ENCODE measurements at places on chromosomes 3 and 15.

- no peak for DNase-seq
Measured at GRCh38 chr3:133443649-133444422, 44.0 kb downstream of the BFSP2 start.

DNA sequence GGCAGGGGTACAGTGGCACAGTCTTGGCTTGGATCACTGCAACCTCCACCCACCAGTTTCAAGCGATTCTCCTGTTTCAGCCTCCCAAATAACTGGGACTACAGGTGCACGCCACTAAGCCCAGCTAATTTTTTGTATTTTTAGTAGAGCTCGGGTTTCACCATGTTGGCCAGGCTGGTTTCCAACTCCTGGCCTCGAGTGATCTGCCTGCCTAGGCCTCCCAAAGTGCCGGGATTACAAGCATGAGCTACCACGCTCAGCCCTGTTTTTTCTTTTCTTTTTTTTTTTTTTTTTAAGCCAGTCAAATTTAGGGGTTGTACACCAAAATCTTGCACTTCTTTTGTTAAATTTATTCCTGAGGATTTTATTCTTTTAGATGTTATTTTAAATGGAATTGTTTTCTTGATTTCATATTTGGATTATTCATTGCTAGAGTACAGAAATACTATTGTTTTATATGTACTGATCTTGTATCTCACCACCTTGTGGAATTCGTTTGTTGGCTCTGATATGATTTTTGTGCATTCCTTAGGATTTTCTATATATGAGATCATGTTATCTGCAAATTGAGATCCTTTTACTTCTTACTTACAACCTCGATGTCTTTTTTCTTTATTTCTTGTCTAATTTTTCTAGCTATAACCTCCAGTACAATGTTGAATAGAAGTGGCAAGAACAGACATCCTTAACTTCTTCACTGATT lies 65.6 kb downstream of the ZNF609 start:
- DNase-seq, result no peak

DNA sequence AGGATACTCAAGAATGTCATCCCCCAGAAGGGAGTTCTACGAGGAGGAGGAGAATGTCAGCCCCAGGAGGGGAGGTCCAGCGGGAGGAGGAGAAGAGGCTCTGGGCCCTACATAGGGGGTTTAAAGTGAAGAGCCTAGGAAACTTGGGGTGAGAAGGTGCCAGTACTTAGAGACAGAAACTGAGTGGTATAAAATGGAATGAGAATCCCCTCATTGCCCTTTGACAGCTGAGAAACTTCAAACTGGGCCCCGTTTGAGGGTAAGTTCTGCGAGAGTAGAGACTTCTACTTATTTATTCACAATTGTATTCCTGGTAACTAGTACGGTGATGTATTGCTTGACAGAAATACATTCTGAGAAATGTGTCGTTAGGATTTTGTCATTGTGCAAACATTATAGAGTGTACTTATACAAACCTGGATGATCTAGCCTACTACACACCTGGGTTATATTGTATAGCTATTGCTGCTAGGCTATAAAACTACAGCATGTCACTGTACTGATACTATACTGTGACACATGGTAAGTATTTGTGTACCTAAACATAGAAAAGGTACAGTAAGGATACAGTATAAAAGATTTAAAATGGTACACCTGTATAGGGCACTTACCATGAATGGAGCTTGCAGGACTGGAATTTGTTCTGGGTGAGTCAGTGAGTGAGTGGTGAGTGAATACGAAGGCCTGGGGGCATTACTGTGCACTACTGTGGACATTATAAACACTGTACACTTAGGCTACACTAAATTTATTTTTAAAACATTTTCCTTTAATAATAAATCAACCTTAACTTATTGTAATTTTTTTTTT lies 62.0 kb downstream of the TSC22D2 start:
- no peak for DNase-seq

DNA sequence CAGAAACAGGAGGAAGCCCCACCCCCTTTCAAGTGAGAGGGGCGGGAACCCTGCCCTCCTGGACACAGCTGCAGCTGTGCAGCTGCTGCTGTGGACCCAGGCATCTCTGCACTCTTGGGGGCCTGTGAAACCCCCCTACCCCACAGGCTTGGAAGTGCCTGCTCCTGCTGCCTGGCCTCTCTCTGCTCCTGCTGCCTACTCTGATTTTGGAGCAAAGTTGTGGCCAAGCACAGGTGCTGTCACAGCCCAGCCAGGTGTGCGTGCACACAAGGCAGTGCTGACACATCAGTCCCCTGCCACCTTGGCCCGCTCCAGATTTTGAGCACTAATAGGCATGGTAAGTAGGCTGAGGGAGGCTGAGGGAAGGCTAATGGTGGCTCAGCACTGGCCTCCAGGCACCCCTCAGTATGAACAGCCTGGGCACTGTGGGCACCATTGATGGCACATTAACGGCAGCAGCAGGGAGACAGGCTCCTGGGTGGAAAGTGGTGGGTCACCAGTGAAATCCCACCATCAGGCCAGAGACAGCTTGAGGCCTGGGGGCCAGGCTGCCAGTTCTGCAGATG lies 890.9 kb downstream of the GBE1 start:
- no peak for DNase-seq

DNA sequence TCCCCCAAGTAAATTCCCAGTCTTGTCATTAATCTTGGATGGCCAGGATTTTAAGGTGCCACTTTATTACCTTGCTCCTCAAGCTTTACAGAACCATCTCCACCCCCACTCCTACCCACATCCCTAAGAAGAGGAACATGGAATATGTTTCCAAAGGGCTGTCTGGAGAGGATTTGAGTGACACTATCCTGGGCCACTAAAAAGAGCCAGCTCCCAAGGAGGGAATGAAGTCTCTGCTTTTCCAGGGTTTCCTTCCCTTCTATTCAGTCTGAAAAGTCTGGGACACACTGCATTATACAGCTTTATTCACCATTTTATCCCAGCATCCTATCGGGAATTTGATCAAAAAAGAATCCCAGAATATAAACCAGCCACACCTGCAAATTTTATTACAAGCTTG lies 35.6 kb upstream of the MECOM start:
- no peak for DNase-seq

GRCh38 chr3:105385819-105386508 lies 19.3 kb downstream of the ALCAM start:
- no peak for DNase-seq

GRCh38 chr15:56981160-56981559 lies 62.7 kb downstream of the TCF12 start:
- DNase-seq, result no peak

DNA sequence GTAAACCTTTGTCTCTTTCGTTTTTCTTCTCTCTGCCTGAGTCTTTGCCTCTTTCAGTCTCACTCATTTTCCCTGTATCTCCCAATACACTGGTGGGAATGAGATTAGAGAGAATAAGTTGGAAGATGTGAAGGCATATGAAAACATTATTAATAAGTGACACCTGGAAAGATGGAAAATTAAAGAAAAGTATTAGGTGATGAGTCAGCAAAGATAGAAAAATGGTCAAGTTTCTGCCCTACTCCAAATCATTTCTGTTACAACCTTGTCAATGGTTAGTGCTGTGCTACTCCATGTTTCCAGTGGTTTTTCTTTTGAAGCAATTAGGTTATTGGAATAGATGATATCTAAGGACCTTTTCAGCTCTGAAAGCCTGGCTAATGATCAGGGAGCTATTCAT lies 252.8 kb downstream of the LSAMP start:
- DNase-seq, result no peak

GRCh38 chr3:93923006-93923405 lies 50.7 kb downstream of the PROS1 start:
- no peak for DNase-seq

DNA sequence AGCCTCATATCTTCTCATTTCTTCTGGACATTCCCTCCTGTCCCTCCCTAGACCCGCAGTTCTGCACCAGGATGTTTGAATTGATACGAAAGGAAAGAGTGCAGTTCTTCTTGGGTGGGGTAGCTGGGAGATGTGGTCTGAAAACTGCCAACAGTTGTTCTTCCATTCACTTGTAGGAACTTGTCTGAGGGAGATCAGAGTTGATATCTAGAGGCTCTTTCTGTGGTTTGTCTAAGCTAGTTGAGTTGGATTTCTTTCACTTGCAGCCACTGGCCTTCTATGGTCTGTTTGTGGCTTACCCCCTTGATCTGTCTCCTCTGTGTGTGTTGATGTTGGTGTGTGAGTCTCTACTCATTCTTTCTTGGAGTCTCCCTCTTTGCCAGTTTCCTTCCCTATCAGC lies 42.5 kb upstream of the PIK3CB start:
- DNase-seq, result no peak

GRCh38 chr3:157280354-157280753 lies 120.4 kb upstream of the CCNL1 start:
- DNase-seq, result no peak

- DNase-seq, result no peak
Measured at GRCh38 chr15:35481064-35481463, 64.9 kb downstream of the DPH6 start.

GRCh38 chr3:40851836-40852235 lies 327.1 kb downstream of the ZNF621 start:
- DNase-seq, result no peak

GRCh38 chr3:23252122-23252521 lies 49.0 kb downstream of the UBE2E2 start:
- no peak for DNase-seq

DNA sequence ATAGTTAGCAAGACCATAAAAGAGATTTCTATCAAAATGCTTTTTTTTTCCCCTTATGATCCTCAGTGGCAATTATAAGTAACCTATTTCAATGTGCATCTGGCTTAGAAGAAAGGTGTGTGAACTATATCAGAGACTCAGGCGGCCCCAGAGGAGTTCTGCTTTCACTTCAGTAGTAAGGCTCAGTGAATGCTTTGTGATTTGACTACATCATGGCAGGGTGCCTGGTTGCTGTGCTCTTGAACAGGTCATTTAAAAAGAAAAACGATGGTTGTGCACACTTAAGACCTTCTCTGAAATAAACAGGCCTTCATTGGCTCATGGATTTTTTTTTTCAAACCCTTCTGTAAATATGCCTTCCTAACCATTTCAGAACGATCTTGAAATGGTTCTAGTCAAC lies 400.4 kb upstream of the RARB start:
- DNase-seq, result no peak

DNA sequence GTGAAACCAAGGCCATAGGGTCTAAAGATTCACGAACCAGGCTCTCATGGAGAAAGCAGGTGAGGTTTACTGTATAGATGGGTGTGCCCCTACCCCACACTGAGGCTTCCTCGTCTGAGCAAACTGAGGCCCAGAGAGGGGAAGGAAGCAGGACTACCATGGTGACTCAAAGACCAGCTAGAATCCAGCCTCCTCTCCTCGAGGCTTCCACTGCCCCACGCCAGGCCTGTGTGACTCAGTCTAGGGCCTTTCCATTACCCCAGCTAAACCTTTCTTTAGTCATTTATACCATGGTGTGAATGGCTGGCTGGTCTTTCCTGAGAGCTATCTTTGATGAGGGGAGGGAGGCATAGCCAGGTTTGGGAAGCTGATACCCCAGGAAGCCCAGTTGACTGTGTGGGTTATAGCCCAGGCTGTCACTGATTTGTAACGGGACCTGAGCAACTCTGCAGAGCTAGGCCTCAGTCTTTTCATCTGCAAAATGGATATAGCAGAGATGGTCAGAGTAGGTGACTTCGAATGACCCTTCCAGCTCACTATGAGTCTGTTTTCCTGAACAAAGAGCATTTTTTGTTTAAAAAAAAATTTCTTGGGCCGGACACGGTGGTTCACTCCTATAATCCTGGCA lies 3.0 kb upstream of the RHO start:
- DNase-seq, result no peak

- DNase-seq, result no peak
Measured at GRCh38 chr3:31754575-31755278, 222.0 kb downstream of the STT3B start.

GRCh38 chr15:94327356-94327936 lies 96.1 kb downstream of the MCTP2 start:
- no peak for DNase-seq

- DNase-seq, result no peak
Measured at GRCh38 chr15:47618241-47618640, 99.1 kb upstream of the SEMA6D start.

DNA sequence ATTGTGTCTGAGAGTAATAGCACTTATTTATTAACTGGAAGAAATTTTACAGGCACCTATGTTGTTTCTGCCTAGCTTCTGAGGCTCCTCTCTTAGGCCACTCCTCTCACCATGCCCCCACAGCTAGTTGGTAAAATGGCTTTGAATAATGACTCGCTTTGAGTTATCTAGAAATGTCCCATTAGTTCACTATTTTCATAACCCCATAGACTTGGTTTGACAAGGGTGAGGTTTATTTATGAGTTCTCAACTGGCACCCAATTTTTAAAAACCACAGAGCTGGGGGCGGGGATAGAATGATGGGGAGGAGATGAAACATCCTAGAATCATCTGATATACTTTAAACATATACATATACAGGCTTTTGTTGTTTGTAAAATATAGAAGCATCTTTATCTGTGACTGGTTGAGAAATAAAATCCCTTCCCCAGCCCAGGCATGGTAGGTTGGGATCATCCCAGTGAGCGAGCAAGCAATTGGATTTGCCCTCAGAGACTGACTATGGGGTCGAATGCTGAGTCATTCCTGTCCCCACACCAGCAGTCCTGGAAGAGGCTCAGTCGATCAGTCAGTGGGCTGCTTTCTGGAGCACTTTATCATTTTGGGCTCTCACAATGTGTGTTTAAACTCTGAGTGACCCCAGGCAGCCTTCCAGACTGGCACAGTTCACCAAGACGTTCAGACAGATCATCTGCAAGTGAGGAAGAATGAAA lies 60.2 kb upstream of the TSEN2 start:
- DNase-seq, result peak; percentile 7

DNA sequence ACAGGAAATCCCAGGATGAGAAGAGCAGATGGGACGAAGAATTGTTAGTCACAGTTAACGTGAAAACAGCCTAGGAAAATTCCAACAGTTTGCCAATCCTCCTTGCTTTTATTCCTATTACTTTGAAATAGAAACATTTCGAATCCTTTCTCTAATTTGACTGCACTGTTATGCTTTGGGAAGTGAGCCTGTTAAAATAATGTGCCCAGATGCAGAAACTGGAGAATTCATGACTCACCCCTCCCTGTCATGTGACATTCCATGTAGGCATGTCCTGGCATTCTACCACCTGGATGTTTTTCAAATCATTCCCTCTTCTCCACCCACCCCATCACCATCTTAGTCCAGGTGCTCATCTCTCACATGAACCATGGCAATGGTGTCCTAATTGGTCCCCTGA lies 107.3 kb downstream of the MINAR1 start:
- no peak for DNase-seq

GRCh38 chr3:169678122-169678521 lies 14.6 kb upstream of the MECOM start:
- no peak for DNase-seq

DNA sequence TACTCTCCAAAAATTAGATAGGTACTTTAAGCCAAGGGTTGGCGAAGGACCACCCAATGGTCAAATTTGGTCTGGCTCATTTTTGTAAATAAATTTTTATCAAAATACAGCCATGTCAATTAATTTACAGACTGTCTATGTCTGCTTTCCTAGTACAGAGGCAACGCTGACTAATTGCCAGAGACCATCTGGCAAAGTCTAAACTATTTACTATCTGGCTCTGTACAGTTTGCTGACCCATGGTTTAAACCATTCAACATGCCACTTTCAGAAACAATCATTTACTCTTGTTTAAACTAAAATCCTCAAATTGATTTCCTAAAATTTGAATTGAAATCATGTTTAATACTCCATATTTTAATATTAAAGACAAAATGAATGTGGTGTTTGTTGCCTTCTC lies 25.9 kb downstream of the CBLB start:
- no peak for DNase-seq

GRCh38 chr3:39107388-39108199 lies at the start of the genes GORASP1 and TTC21A:
GORASP1 (minus strand) TSS chr3:39107627; CDS start chr3:39107541, 86 bp downstream.
TTC21A (plus strand) TSS chr3:39107680; CDS start chr3:39107838, 158 bp downstream.
- peak; percentile 86 for DNase-seq
